ENCODE measurements at places on chromosomes 16 and 17.

DNA sequence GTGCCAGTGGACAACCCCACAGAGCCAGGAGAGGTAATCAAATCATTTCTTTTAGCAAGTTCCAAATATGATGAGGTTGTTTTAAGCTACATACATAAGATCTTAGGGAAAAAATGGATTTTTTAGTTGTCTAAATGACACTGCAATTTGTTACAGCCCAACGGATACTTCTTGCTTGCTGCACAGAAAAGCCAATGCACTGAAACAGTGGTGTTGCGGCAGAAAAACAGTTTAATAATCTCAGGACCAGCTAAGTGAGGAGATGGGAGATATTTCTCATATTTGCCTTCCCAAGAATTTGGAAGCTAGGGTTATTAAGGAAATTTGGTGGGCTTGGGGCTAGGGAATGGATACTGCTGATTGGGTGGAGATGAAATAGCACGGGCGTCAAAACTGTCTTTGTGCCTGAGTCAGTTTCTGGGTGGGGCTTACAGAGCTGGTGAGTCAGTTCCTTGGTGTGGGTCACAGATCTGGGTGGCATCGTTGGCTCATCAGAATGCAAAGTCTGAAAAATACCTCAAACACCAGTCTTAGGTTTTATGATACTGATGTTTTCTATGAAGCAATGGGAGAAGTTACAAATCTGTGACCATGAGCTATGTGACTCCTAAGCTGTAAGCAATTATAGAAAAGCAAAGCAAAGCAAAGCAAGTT is 255.4 kb downstream of the IRX3 start:
- no peak for DNase-seq

DNA sequence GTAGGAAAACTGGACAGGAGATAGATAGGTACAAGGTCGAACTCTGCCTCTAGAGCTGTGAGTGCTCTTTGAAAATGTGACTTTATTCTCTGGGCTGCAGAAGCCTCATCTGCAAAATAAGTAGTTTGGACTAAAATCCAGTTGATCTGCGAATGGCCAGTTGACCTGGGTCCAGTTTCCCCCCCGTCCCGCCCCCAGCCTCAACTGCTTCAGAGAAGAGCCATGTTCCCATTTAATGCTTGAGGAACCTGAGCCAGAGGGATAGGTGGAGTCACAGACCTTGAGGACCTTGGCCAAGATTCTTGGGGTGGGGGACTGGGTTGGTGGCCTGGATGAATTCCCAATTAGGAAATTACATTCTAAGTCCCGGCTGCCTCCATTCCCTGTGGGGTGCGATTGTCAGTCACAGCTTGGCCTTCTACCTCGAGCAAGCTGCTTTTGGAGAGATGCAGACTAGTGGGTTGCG is 14.1 kb downstream of the TBX2 start:
- DNase-seq = no peak

DNA sequence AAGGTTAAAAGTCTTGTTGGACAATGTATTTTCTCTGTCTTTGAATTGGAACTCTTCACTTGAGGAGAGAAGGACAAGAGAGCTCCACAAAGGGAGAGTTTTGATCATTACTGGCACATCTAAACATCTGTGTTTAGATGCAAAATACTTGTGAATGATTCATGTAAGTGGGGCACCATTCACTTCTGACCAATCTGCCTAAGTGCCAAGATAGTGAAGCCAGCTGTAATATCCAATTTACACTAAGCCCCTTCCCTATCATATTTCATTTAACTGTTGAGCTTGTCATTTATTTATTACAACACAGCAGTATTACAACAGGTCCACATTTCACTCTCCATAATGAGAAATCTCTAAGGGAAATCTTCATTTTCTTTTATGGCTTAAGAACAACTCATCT is 832.3 kb upstream of the GOT2 start:
- DNase-seq = no peak

- no peak for DNase-seq
Observed at GRCh38 chr16:31451681-31452351, 7.5 kb upstream of the ARMC5 start.

GRCh38 chr17:48054238-48055185 is 6.4 kb downstream of the NFE2L1 start:
- no peak for DNase-seq

DNA sequence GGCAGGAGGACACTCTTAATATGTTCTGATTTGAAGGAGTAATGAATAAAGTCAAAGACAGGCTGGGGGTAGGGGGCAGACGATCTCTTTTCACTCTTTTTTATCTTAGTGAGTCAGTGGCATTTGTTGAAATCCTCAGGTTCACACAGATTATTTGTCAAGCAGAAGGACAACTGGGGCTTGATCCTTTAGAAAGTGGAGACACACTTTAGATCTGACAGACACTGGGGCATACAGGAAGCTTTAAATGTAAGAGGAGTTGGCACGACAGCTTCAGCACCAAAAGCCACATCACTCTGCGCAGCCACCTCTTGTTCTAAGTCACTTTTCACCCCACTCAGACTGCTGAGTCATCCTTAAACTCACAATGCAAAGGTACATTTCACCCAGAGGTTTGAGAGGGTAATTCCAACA is 121.5 kb downstream of the STXBP4 start:
- no peak for DNase-seq

DNA sequence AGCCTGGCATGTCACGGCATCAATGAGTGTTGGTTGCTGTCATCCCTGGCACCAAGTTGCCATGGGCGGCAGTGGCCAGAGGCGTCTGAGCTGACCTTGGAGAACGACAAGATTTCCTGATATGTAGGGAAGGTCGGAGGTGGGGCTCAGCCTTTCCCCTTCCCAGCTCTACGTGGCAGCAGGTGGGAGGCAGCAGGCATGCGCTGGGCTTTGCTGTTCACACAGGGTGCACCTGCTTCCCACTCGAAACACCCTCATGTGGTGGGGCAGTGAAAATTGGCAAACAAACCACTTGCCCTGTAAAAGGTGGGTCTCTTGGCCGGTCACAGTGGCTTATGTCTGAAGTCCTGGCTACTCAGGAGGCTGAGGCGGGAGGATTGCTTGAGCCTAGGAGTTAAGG is 12.3 kb upstream of the TFAP4 start:
- no peak for DNase-seq

DNA sequence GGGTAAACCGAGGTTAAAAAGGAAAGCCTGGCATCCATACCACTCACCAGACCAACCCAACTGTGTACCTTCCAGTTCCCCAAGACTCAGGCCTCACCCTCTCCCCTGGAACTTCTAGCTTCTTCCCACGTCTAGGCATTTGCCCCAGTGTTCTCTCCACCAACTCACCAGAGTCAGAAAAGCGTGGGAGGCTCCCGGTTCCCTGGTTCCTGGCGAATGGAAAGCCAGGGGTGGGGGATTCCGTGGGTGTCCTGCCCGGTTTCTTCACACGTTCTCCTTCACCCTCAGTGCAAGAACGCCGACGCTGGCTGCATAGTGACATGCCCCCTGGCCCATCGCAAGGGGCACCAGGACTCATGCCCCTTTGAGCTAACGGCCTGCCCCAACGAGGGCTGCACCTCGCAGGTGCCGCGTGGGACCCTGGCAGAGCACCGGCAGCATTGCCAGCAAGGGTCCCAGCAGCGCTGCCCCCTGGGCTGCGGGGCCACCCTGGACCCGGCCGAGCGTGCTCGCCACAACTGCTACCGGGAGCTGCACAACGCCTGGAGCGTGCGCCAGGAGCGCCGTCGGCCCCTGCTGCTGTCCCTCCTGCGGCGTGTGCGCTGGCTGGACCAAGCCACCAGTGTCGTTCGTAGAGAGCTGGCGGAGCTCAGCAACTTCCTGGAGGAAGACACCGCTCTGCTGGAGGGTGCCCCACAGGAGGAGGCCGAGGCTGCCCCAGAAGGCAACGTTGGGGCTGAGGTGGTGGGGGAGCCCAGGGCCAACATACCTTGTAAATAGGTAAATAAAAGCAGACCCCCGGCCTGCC is 1.7 kb downstream of the RNF151 start:
- DNase-seq = no peak

GRCh38 chr17:1123393-1123831 is 56.4 kb downstream of the ABR start:
- DNase-seq = no peak

- no peak for DNase-seq
Observed at GRCh38 chr17:65228734-65229620, 91.8 kb downstream of the RGS9 start.
